ENCODE measurements at places on chromosomes 2 and 18. TPM values are rescaled to one million over a fixed set of nuclear protein-coding genes. Genes with fewer than 3 reads are reported as not detected.

DNA sequence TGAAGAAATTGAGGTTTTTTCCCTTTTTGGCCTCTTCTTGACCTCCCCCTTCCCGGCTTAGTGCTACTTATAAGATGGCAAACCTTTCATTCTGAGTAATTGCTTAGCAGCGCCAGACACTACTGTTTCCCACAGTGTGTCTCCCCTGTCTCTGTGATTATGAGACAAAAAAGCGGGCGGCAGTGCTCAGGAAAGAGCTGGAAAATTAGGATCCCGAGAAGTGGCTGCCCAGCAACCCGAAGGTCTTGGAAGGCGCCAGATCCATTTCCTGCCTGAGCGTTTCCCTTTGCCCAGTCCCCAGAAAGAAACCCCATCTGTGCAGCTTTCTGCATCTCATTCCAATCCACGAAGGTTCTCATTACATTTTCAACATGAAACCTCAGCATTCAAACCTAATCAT is 191.9 kb upstream of the APCDD1 start:
- no peak for DNase-seq

- DNase-seq, result no peak
These were observed 308.5 kb downstream of the GBX2 start for GRCh38 chr2:235859651-235860050.

DNA sequence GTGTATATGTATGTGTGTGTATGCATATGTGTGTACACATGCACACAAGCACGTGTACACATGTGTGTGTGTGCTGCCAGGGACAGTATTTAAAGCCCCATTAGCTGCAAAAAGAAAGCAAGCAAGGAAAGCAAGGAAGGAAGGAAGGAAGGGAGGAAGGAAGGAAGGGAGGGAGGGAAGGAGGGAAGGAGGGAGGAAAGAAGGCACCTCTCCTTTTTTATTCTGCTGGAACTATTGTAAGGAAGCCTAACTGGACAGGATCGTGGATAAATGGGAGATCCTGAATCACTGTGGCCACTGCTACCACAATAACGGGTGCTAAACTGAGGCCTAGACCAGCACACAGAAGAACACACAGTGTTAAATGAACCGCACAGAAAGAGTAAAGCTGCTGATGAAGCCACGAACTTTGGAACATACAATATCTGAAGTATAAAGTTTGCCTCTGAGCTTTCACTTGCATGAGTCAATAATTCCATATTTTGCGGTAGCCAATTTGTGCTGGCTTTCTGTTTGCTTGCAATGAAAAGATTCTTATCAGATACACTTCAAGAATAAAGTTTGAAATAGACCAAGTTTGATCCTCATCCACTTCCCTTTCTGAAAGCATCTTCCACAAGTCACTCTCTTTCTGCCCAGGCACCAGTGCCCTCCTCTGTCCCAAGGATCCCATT is 15.5 kb downstream of the CACNB4 start:
- no peak for DNase-seq

- DNase-seq, result no peak
These were observed 96.2 kb downstream of the RAD51AP2 start for GRCh38 chr2:17422061-17422460.

DNA sequence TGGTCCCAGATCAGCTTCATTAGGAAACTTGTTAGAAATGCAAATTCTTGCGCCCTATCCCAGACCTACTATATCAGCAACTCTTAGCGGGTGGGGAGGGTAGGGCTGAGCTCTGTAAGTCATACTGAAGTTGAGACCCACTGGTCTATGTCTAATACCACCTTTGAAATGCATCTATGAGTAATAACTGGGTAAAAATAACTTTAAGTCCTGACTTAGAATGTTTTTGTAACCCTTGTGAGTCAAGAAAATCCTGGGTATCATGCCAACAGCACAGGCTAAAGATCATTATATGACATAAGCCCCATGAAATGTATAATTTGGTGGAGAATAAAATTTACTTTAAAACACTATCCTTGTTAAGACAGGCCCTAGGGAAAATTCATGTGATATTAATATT is 41.4 kb downstream of the PRKD3 start:
- no peak for DNase-seq

ANKRD30B gene
- not detected for total RNA-seq

Measured in activated naive CD4-positive, alpha-beta T cell treated with anti-CD3 and anti-CD28 coated beads for 36 hours (primary cell).